ENCODE measurements at places on chromosomes 1 and 21.

GRCh38 chr1:172450524-172450885 is 6.6 kb upstream of the PIGC start:
- no peak for DNase-seq

DNA sequence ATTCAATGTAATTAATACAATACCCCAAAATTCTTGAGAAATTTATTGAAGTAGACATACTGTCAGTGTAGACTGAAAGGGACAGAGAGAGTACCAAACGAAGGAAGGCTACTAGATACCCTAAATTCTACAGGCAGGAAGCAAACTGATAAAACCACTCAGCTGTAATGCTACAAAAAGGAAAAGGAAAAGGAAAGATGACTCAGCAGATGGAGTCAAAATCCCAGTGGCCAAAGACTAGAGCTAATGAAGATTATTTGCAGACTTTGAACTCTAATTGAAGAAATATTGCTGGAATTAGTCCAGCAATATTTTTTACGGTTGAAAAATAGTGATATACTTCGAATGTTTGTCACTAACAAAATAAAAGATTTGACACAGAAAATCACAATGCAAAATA is 671.9 kb downstream of the BRINP3 start:
- no peak for DNase-seq

DNA sequence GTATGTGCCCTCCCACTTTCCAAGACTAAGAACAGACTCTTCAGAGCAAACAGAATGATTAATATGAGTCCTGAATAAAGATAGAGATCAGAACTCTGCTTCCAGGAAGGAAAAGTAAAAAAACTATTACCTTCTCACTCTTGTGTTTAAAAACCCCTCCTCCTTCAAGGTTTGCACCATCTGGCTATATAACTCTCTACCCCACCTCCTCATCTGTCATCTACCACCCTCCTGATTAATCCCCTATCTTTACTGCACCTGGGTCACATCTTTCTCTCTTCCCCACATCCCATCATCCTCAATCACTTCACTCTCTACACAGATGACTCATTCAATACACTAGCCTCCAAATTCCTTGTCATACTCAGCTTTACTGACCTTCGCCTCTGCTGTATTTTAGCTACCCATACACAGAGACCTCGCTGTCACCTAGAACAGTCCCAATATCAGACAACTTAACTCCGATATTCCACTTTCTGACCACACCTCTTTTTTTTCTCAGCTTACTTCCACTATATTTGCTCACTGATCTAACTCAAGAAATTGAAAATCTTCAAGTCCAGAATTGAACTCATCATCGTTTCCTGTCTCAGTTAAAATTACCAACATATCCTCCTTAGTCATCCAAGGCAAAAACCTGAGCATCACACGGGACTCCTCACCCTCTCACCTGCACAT is 3.7 kb downstream of the SCMH1 start:
- DNase-seq, result no peak

DNA sequence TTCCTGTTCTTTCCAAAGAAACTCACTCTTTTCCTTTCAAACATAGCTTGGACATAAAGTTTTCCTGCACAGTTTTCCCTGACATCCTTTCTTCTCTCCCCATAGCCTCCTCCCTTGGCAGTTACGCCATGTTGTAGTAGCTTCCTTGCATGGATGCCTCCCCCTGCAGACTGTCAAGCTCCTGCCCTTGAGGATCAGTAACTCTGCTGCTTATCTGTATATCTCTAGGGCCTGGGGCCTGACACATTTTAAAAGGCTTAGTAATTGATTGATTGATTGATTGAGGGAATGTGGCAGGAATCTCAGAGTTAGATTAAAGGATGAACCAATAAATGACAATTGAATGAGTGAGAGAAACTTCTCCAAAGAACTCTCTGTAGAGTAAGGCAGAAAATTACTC is 143.7 kb downstream of the NEK7 start:
- no peak for DNase-seq

DNA sequence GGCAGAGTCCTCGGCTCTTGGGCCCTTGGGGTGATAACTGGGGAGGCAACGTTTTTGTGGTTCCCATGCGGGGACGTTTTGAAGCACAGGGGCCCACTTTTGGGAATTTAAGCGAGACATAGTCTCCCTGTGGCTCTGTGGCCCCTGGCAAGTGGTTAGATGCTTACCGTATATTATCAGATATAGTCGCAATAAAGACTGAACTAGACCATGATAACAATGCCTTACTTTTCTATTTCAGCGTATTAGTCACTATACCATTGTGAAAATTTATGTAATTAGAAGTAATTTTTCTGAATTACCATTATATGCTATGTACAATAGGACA is 538 bp upstream of the RCAN1 start:
- no peak for DNase-seq
